ENCODE measurements at places on chromosomes 11 and 22. TPM values are rescaled to one million over a fixed set of nuclear protein-coding genes. Genes with fewer than 3 reads are reported as not detected.

GRCh38 chr22:24460418-24461089, 33.2 kb downstream of the ADORA2A start:
- DNase-seq: no peak

DNA sequence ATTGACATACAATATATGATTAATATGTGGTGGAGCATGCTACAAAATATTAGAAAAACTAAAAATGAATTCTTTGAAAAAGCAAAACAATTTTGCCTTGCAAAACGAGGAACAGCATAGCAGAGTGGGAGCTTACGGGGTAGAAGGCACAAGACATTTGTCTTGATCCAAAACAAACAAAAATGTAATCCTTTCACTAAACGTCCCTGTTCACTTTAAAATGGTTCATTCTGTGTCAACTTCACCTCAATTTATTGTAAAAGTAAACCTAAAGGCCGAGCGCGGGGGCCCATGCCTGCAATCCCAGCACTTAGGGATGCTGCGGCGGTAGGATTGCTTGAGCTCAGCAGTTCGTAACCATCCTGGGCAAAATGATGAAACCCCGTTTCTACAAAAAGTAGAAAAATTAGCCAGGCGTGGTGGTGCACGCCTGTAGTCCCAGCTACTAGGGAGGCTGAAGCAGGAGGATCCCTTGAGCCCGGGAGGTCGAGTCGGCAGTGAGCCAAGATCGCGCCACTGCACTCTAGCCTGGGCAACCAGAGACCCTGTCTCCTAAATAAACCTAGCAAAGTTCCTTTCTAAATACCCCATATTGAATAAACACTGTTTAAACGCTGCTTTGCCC, 2.0 kb downstream of the PRDM10 start:
- no peak for DNase-seq

DNA sequence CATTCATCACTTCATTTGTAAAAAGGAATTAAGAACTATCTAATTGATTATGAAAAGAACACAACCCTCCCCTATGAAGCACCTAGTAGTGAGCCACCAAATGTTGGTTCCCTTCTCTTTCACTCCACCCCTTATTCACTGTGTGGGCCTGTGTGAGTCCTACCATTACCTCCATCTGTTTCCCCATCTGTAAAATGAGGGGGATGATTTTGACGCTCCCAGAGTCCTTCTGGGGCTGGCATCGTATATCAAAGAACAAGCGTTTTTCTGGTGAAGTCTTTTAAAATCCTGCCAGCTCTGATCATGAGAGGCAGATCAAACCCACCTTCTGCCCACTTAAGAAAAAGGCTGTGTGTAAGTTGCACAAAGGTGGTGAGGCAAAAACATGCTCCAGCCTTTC, 96.6 kb upstream of the SEZ6L start:
- no peak for DNase-seq

DNA sequence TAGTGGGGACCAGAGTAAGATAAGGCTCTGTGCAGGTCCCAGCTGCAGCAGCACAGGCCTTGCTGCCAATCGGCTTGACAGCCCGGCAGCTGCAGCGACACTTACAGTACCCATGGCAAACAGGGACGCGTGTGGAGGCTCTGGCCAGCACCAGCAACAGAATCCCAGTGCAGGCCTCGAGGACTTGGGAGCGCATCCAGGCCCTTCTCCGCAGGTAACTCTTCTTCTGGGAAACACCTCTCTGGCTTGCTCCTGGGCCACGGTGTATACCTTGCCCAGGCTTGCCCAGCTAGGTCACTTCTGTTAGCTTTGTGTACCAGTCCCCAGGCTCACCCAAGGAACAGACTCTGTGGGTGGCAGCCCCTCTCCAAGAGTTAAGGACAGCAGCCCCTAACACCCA, 126.7 kb downstream of the CTTN start:
- DNase-seq: no peak

GRCh38 chr22:48098921-48099245, 1336.4 kb downstream of the TBC1D22A start:
- DNase-seq: no peak

DNA sequence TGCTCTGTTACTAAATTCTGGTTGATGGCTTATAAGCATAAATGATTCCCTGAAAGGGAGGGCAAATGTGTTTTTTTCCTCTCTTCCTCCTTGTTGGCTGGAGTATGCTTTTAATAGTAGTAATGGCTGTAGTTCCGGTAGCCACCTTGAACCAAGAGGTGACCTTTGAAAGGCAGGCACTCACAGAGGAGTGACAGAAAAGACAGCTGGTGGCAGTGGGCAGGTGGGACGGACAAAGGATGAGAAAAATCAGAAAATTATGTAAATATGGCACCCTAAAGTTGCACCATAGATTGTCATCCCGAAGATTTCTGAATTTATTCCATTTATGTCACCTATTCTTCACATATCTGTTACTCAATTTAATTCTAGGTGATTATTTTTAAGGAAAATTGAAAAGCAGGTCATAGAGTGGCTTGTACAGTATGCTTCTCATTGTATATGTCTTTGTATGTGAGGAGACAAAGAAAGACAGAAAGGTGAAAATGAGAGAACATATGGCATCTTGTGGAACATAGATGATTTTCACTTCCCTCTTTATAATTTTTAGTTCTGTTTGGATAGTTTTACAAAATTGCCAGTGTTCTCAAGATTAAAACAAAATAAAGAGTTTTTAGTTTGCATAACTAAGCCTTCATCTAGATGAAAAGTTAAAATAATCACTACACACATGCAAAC, 17.0 kb downstream of the CASP12 start:
- no peak for DNase-seq

DNA sequence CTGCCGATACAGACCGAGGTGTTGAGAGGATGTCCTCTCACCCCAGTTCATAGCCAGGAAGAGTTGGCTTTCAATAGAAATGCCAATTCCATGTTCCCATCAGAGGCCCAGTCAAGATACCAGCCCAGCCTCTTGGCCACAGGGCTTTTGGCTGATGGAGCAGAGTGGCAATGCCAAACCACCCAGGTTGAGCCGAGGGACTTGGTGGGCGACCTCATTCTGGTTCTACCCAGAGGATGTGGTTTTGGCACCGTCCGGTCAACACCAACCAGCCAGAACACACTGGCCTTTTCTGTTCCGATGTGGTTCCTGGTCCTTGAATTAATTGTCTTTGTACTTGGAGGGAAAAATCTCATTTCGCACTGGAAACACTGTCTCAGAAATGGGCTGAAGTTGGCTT, 60.5 kb downstream of the COMMD9 start:
- DNase-seq: no peak

- no peak for DNase-seq
Observed at GRCh38 chr22:30094804-30095203, 14.5 kb downstream of the HORMAD2 start.

- peak; percentile 54 for DNase-seq
Observed at GRCh38 chr22:42067671-42068251, 2.9 kb downstream of the NAGA start.

DNA sequence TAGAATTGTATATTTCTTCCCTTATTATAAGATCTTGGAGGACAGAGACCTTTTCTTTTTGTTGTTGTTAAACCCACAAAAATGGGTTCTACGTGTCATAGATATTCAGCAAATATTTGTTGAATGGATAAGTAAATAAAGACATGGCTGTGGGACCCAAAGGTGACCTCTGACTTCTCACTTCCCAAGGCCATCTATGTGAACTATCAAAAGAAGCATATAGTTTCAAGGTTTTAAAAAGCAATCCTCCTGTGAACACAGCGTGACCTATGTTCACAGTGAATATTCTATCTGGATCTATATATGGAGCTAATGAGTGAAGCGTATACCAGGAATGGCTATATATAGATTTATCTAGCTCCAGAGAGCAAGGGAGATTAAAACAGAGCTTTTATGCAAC, 312.8 kb upstream of the C11orf87 start:
- DNase-seq: no peak

- DNase-seq: no peak
Observed at GRCh38 chr22:34709641-34710040, 356.3 kb upstream of the ISX start.

DNA sequence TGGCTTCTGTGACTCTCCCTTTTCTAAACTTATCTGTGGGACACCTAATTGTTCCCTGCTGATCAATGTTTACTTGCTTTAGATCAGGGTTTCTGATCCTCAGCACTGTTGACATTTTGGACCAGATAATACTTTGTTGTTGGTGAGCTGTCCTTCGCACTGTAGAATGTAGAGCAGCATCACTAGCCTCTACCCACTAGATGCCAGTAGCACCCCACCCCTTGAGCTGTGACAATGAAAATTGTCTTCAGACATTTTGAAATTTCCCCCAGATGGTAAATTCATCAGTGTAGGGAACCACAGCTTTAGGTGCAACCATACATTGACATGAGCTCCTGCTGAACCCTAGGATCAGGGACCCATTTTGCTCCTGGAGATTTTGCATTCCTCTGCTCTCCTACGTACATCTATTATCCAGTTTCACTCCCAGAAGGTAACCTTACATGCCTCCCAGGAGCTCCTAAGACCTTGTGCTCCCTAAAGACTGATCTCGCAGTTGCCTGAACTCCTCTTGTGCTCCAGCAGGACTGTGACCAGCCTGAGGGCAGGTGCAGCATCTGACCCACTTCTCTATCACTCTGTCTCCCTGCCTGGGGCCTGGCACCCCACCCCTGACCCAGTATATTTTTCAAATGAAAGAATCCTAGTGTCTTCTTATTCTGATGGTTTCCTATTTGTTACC, 107.8 kb downstream of the FAR1 start:
- DNase-seq: no peak

DNA sequence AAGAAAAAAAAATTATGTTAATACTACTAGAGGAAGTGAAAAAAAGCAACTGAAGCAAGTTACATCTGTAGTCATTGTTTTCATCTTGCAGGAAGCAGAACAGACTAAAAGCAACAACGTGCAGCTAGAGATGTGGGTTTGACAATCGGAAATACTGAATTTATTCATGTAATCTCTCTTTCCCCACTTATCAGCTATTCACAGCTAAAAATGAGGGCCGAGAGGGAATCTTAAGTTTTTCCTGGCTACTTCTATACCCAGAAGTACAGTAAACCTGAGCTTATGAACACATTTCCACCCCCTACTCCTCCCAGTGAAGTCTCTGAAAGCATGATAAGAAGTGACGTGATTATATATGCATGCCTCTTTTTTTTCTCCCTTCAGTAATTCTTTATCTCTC, 116.5 kb downstream of the SPON1 start:
- no peak for DNase-seq

DNA sequence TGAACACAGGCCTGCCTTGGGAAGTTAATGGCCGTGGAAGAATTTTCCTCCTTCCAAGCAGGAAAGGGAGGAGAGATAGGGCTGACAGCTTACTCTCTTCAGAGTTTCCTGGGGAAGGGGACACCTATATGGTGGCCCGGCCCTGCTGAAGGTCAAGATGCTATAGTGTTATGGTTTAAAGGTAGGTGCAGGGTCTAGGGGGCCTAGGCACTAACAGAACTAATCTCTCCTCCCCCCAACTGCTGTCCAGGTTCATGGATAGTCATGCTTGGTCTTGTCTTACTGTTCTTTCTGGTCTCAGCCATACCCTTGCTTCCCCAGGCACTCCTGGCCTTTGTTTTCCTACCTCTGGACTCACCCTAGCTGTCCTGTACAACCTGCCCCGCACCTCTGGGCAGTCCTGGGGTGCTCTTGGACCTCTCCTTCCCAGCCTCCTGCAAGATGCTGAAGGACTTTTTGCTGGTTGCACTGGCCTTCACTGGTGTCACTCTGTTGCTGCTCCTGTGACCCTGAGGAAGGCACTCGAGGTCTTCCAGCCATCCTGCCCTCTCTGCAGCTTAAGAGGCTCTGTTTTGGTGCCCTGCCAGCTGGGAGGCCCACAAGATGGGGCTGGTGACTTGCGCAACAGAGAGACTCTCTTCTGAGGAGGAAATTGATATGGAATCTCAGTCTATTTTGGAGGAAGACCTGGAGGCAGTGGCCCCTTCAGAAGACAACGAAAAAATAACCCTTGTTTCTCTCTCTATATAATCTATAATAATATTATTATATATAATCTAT, 17.9 kb downstream of the SEC14L3 start:
- no peak for DNase-seq

DNA sequence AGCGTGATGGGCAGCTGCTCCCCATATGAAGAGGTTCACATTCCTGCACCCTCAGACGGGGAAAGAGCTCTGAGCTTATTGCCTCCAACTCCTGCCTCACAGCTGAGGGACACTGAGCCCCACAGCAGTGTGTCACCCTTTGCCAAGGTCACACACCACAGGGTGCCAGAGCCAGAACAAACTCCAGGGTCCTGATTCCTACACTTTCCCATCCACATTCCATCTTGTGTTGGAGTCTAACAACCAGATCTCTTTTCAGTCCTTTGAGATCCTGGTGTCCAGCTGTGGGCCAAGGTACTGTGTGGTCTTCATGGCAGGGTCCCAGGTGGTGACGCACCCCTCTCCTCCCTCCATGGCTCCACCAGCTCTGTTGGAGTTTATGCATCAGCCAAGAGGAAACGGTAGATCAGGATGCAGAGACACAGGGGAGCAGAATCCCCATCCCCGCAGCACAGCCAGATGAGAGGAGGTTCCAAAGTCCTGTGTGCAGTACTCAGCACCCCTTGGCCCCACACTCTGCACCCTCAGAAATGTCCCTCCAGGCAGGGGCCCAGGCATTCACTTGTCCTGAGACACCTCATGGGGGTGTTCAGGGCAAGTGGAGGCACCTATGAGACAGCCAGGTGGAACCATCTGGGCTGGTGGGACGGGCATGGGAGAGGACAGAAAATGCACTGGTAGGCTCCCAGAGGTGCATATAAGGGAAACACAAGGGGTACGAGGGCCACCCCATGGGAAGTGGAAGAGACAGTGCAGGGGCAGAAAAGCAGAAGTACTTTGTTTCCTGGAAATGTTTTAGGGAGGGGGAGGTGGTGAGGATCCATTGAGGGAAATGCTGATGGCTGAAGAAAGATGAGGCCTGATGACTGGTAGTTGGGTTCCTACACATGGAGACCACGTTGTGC, 32.6 kb upstream of the GNAZ start:
- no peak for DNase-seq

DNA sequence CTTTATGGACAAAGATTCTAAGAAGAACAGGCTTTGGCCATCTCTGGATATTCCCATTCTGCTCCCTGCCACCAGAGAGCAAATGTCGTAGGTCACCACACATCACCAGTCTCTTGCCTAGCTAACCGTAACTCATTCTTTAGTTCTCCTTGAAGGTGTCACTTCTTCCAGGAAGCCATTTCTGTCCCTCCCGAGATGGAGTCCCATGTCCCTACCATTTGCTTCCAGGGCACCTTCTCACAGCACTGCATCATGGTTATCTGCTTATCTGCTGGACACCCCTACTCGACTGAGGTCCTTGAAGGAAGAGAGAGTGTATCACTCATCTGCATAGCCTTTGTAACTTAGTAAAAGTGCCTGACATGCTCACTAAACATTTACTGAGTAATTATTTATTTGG, 47.6 kb downstream of the FAM83F start:
- DNase-seq: peak; percentile 14

- no peak for DNase-seq
Observed at GRCh38 chr22:23313791-23314567, 133.7 kb downstream of the BCR start.

Gene MFRP
- not detected for total RNA-seq

Gene PLA2G3
- total RNA-seq: not detected

Gene KRTAP5-10
- not detected for total RNA-seq

Gene MEI1
- 2.9 TPM for total RNA-seq

Gene OLFML1
- 27.2 TPM for total RNA-seq

Gene CTNND1
- total RNA-seq: 270 TPM

Gene MPZL3
- total RNA-seq: 2.7 TPM

Gene SYT8
- 1.1 TPM for total RNA-seq

Gene SAA1
- total RNA-seq: 11.6 TPM

Gene CRACR2B
- total RNA-seq: 8.7 TPM

Gene GTSE1
- 0.49 TPM for total RNA-seq

Gene HEPHL1
- total RNA-seq: not detected

Gene OR52E8
- total RNA-seq: not detected
